ENCODE measurements at places on chromosomes 12 and 14.

GRCh38 chr14:59900556-59900955 is 19.4 kb upstream of the LRRC9 start:
- DNase-seq = no peak

DNA sequence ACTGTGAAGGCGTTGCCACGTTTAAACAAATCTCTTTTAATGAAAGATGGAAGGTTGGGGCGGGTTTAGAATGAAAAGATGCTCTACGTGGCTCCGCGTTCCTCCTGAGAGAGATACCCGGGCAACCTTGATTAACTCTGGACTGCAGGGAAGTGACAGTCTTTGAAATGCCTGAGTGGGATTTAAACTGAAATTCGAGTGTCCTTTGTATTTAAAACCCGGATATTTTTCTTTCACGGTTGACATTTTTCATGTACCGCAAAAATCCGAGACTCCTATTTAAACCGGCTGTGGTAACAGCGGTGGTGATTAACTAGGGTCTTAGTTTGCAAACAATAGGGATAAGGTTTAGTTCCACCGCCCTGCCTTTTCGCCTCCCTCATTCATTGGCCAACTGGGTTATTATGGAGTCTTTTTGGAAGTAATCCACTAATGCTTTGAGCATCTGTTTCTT is 707 bp downstream of the G2E3 start:
- DNase-seq = no peak

GRCh38 chr12:32585680-32586079 is 93.4 kb upstream of the DNM1L start:
- no peak for DNase-seq

- DNase-seq = no peak
Observed at GRCh38 chr12:6827437-6827911, 733 bp upstream of the P3H3 start.

GRCh38 chr14:82055515-82056115 is 522.0 kb upstream of the SEL1L start:
- DNase-seq = no peak

DNA sequence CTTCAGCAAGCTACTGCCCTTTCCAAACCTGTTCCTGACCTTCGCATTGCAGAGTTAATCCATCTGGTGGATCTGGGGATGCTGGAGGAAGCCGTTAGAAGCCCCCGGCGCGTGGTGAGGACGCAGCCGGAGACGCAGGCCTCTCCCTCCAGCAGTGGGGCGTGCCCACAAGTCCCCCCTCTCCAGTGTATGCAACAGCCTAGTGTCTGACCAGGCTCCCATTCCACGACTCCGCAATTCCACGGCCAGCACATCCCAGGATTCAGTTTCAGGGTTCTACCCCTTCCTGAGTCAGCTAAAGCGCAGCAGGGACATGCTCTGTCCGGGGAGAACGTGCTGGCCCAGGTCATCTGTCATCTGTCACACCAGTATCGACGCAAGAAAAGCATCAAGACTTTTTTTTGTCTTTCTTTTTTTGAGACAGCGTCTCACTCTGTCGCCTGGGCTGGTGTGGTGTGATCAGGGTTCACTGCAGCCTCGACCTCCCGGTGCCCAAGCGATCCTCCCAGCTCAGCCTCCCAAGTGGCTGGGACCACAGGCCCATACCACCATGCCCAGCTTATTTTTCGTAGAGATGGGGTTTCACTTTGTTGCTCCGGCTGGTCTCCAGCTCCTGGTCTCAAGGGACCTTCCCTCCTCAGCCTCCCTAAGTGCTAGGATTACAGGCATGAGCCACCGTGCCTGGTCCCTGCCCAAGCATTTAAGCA is 8.0 kb upstream of the DYNC1H1 start:
- no peak for DNase-seq

DNA sequence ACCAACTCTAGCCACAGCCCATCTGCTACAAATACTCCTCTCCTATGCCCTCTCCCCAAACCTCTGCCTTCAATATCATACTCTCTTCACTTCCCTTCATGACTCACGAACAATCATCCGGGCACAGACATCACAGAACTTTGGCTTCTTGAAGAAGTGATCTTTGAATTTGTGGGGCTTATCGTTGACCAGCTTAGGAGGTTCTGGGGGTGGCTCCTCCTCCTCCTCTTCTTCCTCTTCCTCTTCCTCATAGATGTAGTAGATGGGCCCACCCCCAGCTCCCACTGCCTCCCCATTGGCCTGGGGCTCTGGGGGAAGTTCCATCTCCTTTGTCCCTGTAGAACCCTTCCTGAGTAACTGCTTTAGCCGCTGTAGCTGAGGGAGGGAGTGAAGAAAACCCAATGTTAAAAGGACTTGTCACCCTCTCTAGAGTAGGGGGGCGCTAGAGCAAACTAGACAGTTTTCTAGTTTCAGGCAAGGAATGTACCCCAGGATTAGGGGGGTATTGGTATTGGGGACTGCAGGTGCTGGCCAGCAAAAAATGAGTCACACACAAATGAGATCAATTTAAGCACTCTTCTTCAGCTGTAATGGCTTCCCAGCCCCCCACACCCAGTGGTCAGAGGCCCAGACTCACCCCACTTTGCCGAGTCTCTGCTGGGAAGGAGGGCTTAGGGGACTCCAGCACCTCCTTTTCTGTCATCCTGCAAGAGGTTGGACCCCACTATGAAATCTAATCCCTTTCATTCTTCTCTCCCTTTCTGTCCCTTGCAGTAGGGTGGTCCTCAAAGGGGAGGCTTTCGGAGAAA is 1.8 kb downstream of the STAC3 start:
- DNase-seq = no peak

DNA sequence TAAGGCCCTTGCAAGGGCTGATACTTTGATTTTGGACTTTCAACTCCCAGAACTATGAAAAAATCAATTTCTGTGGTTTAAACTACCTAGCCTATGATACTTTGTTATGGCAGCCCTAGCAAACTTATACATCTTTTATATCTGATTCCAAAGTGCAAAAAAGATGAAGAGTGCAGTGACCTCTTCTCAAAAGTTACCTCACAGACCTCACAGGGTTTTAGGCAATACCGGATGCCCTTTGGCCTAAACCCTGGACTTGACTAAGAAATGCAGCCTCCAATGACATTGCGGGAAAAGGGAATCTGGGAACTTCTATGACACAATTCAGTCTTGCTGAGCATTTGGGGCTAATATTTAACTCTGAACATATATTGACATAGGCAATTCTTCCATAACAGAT is 63.3 kb downstream of the IGF1 start:
- no peak for DNase-seq

- no peak for DNase-seq
Observed at GRCh38 chr12:110182281-110182680, 58.1 kb downstream of the IFT81 start.

All from activated CD4-positive, CD25-positive, alpha-beta regulatory T cell (primary cell).